ENCODE measurements at places on chromosomes 1 and 21.

DNA sequence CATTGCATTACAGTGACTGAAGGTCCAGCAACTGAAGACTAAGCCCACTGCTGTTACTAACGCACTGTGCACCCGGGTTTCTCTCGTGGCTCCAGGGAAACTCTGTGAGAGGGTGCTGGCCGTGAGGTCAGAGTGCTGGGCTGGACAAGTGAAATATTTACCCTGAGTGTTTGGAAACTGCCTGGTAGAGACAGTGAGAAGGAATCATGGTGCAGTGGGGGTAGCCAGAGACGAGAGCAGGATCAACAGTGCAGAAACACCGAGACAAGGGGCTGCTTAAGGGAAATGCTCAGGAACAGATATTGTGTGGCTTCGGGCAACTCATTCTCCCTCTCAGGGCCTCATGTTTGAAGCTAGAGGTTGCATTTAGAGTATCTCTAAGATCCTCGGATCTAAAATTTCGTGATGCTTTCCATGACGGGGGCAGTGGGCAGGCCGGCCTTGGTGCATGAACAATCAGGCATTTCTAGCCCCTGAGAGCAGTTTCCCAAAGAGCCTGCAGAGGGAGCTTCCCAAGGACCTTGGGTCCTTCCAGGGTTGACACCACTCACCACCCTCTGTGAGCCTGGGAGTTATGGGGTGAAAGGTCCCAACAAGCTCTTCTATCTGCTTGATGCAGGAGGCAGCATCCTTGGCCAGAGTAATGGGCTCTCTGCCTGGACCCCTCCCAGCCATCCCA, 9.7 kb downstream of the CD2 start:
- no peak for DNase-seq

DNA sequence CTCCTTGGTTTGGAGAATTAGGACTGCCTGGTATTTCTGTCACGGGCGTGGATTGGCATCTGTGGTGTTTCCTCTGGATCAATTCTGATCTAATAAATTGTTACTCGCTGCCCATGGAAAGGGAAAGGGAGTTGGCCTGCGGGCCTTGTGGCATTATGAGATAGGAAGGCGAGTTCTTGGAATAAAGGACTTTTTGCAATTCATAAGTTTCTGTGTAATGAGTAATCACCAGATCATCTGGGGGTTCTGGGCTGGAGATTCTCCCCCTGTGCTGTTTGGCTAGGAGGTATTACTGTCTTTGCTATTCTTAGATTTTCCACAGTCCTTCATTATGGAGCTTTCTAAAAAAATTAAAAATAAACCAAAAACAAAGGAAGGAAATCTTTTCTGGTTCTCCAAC, 315.9 kb downstream of the CAMTA1 start:
- no peak for DNase-seq

- DNase-seq: no peak
Measured at GRCh38 chr1:202133001-202133400, 10.3 kb downstream of the GPR37L1 start.

DNA sequence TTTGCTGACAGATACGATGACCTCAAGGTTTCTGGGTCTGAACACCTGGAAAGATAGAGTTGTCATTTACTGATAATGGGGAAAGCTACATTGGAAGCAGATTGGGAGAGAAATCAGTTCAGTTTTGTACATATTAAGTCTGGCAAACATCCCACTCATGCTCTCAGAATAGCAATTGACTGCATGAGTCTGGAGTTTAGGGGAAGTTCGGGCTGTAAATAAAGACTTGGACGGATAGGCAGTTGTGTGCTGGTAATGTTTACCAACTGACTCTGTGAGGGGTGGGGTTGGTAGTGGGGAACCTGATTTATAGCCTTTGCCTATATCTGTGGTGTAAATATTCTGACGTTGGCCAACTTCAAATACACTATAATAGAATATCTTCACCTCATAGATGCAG, 4.0 kb downstream of the H6PD start:
- no peak for DNase-seq

- no peak for DNase-seq
Measured at GRCh38 chr1:6100861-6101783, 55.4 kb downstream of the KCNAB2 start.

DNA sequence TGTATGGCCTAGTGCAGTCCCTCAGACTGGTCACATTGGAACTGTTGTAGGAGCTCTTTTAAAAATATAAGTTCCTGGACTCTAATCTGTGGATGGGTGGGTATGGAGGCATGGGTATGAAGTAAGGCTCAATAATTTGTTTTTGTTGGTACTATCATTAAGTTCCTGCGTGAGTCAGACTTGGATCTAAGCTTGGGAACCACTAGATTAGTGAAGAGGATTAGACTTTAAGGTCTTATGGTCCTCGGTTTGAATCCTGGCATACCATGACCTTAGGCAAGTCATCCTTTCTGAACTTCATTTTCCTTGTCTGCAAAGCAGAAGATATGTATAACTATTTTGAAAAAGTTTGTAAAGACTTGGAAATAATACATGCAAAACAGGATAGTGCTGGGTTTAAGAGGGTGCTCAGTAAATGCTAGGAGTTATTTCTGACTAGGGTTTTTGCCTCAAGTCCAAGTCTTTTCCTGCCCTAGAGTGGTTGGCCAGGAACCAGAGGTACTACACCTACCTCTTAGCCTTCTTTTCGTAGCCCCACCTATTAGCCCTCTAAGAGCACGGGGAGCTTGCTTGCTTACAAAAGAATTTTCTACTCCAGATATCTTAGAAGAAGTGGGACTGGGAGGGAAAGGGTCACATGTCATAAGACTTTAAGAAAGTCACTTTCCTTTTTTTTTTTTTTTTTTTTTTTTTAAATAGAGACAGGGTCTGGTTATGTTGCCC, 38.6 kb upstream of the METTL18 start:
- no peak for DNase-seq

Measured in activated naive CD4-positive, alpha-beta T cell (primary cell).